Activated CD4-positive, alpha-beta T cell treated with anti-CD3 and anti-CD28 coated beads, Interleukin-2, amount 50 U/mL, for 48 hours (primary cell): ENCODE measurements at places on chromosomes 7 and 10.

DNA sequence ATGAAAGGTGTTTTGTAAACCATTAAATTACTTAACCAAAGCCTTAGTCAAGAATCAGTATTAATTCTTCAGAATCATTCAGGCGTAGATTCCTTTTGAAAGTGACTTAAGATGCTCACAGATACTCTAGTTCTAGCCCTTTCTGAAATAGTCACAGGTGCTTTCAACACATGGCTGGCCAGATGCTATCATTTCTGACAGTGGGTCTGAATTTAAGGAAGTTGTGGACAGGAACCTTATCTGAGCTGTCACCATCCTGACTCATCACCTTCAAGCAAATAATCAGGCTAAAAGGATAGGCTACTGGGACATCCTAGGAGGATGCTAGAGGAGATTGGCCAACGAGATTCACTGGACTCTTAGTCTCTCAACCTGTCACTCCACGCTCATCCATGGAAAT lies 501.5 kb downstream of the LRMDA start:
- DNase-seq: no peak

GRCh38 chr10:93006435-93007039 lies 54.1 kb upstream of the CYP26C1 start:
- DNase-seq: no peak

DNA sequence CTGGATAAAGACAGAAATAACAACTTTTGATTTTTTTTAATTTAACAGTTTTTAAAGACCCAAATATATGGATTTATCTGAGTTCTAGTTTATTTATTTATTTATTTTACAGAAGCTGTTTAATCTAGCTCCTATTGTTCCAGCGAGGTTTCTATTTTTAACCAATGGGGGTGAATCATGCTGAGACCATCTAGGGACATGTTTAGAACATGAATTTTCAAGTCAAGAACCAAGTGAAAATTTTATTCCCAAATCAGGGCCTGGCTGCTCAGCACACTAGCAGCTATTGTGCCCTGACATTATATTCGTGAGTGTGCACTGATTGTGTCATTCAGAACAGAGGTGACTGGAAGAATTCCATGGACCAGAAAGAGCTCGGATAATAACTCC lies 24.6 kb upstream of the MPP7 start:
- DNase-seq: no peak

DNA sequence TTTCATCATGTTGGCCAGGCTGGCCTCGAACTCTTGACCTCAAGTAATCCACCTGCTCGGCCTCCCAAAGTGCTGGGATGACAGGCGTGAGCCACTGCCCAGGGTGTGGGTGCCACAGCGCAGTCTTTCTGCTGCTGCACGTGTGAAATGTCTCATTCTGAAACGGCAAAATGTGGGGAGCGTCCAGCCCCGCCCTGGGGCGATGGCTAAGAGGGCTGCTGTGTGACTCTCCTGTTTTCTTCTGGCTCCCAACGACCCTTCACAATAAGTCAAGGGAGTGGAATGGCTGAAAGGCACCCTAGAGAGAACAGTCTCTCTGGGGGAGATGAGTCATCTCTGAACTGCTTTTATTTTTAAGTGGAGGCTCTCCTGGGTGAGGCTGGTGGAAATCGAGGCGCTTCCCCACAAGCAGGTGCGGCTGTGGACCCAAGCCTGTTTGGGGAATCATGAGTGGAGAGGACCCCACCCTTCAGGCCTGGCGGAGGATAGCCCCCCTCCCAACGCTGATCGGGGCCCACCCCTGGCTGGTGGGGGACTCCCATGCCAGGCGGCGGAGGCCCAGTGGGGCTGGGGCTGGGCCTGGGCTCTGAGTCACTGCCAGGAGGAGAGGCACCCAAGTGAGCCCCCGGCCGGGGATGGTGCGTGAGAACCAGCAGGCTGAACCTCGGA lies 18.0 kb downstream of the ADAP1 start:
- peak; percentile 62 for DNase-seq

DNA sequence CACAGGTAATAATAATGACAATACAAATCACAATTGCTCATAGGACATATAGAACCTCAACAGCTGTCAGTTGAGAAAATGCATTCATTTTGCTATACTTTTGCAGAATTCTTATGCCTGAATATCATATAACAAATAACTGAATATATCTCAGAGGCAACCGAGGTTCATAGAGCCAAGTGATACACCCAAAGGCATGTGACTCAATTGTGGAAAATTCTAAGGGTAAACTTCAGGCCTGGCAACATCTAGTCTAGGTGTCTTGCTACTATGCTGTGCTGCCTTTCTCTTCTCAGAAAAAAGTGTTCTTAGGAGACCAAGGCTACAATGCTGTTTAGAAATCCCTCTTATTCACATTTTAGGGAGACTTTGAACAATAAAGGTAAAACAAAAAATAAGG lies 270.7 kb downstream of the BAMBI start:
- DNase-seq: no peak

- DNase-seq: no peak
These were observed 1142.3 kb downstream of the NXPH1 start for GRCh38 chr7:9575716-9576115.

DNA sequence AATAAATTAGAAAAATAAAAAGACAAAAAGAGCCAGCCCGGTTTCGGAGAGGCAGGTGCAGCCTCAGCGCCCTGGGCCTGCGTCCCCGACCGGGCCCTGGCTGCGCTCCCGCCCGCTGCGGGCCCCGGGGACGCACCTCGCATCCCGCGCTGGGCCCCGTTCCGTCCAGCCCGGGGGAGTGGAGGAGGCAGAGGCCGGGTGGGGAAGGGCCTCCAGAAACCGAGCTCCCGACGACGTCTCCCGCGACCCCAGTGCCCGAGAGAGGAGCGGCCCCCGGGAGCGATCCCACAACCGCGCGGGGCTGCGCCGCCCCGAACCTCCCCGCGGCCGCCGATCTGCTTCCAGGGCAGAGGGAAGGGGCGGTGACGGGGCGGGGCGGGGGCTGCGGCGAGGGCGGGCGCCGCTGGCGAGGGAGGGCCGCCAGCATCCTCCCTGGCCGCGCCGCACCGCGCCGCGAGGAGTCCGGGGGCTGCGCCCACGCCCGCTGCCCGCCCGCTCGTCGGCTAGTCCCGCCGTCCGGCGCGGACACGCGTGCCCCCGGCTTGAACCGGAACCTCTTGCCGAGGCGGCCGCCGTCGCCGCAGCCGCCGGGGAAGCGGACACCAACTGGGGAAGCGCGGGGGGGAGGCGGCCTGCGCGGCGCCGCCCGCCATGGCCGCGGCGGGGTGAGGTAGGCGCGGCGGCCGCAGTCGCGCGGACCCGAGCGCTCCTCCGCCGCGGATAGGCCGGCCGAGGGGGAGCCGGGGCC lies at the start of gene CCNY:
CCNY (plus strand) TSS at position 426 of the 748 bp plus-strand sequence. CDS start 545 bp downstream, outside the sequence.
- DNase-seq: peak; percentile 82

DNA sequence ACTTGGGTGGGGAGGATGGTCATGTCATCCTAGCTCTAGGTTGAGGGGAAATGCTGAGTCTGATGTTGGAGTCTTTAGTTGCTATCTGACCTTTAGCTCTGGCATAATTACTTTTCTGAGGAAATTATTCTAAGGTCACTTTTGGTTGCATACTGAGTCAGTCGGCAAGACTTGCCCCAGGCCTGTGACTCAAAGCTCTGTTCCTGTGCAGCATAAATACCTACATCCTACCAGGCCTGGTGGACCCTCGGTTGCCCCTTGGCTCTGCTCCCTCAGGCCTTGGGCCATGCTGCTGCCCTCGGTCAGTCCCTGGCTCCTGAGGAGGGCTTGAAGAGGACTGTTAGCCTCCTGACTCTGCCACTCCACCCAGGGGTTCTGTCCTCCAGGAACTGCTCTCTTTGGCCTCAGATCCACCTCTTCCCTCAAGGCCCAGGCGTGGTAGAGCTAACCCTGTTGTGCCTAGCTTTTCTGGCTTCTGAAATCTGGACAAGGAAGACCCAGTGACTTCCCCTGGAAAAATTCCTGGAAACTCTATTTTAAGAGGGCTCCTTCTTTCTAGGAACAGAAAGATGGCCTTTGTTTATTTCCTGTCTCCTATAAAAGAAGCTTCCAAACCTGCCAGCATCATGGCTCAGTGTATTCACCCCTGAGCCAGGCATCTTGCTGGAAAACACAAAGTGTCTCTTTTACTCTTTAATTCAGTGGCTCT lies 71.2 kb downstream of the TMEM178B start:
- no peak for DNase-seq

GRCh38 chr7:148672041-148672440 lies 26.7 kb upstream of the CUL1 start:
- no peak for DNase-seq

DNA sequence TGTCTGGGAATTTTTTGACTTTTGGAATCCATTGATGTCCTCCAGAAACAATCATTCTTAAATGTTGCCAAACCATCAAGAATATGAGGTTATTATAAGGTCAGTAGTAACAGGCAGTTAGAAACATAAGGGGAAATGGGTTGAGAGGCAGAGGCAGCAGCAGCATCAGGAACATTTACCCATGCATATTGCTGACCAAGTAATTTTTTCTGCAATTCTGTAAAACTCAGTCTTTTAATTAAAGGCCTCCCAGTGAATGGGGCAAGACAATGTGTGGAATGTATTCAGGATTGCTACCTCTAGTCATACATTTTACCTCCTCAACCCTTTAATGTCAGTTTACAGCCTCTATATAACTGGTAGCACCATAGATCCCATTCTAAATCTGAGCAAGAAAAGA lies 66.5 kb upstream of the SKAP2 start:
- no peak for DNase-seq

DNA sequence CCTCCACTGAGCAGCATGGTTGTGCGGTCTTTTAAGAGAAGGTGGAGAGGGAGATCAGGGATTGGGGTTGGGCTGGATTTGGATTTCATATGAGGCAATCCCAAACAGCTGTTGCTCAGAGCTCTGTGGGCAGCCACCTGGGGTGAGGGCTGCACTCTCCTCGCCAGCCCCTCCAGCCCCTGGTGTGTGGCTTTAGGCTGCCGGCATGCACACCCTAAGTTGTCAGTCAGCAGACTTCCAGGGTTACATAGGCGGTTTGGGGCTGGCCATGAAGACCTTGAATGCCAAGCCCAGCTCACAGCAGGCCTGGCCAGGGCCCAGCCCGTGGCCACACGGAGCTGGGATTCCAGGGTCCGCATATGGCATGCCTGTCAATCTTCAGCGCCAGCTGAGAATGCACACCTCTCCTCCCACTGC lies 54.8 kb downstream of the ZMIZ1 start:
- DNase-seq: no peak

DNA sequence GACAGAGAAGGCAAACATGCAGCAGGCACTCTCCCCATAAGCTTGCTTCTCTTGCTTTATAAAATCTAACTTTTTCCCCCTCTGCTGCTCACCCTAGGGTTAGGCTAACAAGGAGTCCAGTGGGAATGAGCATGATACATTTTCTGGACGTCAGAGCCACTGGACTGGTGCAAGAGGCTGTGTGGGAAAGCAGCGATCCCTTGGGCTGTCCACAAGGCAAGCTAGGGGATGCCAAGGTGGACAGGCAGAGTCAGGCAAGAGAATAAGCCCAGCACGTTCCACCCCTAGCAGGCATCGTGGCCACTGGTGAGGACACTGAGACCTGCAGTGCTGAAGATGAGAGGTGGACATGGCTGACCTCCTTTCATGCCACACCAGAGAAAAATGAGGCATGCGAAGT lies 290.9 kb upstream of the ZMIZ1 start:
- no peak for DNase-seq

GRCh38 chr10:30095631-30096422 lies 36.4 kb upstream of the JCAD start:
- DNase-seq: no peak

DNA sequence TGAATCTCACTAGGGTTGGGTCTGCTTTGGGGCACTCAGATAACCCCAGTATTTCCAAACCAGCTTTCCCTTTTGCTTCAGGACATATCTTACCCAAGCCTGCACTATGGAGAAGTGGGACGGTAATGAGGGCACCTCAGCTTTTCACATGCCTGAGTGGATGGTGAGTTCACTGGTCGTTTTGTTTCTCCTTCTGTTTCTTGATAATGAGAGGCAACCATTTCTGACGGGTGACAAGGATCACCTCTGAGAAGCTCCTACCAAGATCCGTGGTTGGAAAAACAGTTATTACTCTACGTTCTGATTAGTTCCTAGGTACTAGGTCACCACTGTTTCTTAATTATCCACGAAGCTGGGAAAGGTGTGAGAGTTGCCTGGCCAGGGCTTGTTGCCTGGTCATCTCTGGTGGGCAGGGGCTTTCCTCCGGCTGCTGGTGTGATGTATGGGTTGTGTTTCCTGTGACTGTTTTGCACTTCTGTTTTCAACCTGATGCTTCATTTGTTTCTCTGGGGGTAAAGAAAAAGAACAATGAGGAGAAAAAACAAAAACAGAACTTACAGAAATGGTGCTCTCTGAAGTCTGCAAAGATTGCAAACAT lies 65.7 kb upstream of the STRIP2 start:
- peak; percentile 17 for DNase-seq

GRCh38 chr10:132388891-132389432 lies 8.0 kb upstream of the PWWP2B start:
- DNase-seq: peak; percentile 32

DNA sequence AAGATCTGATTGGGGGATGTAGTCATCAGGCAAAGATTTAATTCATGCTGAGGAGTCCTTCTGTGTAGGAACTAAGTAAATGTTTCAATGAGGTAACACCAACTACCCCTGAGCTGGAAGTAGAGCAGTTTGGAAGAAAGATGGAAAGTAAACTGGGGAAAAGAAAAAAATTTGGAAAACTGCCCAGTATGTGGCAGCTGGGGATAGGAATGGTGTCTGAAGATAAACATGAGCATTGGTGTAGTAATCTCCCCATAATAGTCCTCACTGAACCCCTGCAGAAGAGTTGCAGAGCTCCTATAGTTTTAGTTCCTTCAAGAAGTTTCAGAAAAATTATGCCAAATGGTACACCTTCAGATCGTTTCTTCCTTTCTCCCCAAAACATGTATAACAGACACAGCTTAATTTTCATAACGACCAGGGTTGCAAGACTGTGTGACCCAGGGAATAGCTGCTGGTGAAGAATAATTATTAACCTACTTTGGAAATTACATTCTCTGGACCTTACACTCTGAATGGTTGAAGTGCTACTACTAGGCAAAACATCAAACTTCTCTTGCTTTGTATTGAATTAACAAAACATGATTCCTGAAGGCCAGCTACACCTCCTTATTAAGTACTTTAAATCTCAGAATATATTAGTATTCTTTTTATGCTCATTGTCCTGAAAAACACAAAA lies 446.4 kb upstream of the NRG3 start:
- no peak for DNase-seq

- DNase-seq: no peak
These were observed 129.9 kb downstream of the IPMK start for GRCh38 chr10:58137813-58138212.

GRCh38 chr10:776772-777171 lies 87.3 kb upstream of the DIP2C start:
- DNase-seq: no peak

- peak; percentile 39 for DNase-seq
These were observed 59.4 kb upstream of the ASAH2 start for GRCh38 chr10:50310560-50311174.

DNA sequence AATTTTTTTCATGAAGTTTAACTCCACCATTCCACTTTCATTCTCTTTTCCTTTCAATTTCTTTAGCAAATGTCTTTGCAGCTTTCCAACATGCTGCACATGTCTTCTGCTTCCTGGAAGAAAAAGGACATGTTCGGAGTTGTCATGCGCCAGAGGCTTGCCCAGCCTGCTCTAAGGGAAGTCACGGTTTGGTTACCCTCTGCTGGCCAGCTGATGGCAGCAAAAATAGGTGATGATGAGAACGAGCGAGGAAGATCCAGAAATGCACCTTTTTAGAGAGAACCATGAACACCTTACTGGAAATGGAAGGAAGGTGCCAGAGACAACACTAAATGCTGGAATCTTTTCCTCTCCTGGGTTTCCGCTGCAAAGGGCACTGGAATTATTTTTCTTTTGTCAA lies 4.9 kb upstream of the ZSCAN21 start:
- DNase-seq: no peak

GRCh38 chr7:129083525-129083924 lies 28.6 kb upstream of the TNPO3 start:
- DNase-seq: no peak
